Erythroblast (primary cell): ENCODE measurements at places on chromosomes 7 and 10.

DNA sequence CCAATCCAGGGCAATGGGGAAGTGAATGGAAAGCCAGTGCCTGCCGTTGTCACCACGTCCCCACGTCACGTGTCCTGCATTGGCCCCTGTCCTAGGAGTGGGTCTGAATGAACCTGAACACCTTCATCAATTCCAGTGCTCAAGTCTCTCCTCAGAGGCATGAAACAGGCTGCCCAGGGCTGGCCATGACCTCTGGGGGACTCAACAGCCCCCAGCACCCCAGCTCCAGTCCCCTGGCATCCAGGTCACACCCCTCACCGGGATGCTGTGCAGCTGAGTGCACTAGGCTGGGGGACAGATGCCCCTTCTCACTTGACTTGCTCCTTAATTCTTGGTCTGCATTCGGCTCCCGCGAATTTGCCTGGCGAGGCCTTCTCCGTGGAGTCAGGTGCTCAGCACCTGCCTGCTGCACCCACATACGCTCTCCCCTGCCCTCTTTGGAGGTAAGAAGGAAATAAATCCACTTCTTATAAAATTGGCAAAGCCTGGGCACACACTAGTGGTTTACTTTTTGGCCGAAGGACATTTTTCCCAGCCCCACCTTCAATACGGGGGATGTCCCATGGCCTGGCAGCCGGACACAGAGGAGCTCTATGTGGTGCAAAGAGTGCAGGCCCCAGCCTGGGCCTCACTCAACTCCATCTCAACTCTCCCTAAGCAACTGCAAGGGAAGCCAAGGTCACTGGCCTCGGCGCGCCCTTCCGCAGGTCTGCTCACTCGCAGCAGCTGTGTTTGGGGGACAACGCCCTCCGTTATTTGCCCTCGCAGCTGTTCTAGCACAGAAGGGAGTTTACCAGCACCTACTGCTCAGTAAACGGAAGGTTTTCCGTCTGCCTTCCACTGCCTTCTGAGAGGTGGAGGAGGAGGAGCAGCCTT is 77.6 kb upstream of the SHH start:
- no peak for DNase-seq

GRCh38 chr10:35780970-35781642 is 139.0 kb upstream of the FZD8 start:
- DNase-seq, result no peak

DNA sequence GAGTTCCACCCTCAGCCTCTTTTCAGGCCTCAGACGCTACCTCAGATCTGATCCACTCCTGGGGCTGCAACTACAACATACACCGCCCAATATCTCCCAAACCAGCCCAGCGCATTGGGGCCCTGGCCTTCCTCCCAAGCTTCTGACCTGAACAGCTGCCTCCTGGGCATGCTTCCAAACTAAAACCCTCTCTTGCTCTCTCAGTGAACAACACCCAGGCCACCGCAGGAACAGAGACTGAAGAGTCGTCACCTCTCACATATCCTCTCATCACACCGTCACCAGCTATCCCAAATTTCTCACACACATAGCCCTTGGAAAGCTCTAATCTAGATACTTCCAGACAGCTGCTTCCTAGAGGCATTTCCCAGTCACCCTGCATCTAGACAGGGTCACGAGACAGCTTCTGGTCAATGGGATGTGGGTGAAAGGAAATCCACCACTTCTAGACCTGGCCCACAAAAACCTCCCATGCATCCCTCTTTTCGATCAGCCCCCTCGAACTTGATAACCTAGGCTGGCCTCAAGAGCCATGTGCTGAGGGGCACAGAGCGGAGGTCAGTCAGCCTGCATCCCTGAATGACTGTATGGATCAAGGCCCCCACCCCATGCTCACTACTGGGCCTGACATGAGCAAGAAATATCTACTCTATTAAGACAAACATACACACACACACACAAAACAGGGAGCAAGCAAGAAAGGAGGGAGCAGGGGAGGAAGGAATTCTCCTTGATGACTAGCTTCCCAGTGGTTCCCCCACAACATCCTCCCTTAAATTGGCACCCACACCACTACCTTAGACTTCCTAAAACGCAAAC is 1.8 kb downstream of the PARP12 start:
- peak; percentile 83 for DNase-seq

- DNase-seq, result no peak
Observed at GRCh38 chr7:16543456-16543855, 16.8 kb downstream of the LRRC72 start.

DNA sequence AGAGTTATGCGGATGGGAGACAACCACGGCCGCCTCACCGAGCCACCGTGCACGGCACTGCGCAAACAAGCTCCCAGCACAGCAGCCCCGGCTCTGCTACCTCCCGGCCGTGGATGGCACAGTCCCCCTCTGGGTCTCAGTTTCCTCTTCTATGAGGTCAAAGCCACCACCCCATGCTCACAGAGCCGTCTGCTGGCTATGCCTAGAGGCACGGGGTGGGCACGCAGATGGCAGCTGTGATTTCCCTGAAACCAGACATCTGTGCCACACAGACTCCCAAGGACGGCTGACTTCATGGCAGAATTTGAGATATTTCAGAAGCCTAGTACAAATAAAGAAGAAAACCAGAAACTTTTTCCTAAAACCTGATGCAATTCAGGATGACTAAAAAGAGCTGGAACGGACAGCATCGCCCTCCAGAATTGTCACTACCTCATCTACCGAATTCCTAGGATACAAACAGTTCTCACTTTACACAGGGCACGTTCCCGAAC is 73.2 kb downstream of the AMZ1 start:
- no peak for DNase-seq

- no peak for DNase-seq
Observed at GRCh38 chr10:58431903-58432302, 46.7 kb downstream of the TFAM start.

- DNase-seq, result no peak
Observed at GRCh38 chr7:23687011-23687410, 7.0 kb downstream of the FAM221A start.

GRCh38 chr10:125531465-125531864 is 151.5 kb downstream of the TEX36 start:
- no peak for DNase-seq

GRCh38 chr10:93462881-93463280 is 19.3 kb downstream of the MYOF start:
- no peak for DNase-seq

DNA sequence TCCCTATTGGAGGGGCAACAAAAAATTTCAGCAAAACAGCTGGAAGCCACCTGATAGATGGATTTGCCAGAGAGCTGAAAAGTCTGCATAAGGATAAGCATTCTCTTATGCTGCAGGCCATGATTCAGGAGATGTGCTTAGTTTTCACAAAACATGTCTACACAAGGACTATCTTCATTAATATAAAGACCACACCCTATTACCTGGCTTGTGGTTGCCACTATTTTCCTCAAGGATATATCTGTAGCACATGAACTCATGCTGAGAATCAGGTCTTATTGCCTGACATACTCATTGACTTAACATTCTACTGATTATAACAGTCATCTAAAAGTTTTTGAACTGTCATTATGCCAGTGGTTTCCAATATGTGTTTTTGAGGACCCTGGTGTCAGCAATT is 7.1 kb upstream of the COL17A1 start:
- no peak for DNase-seq

- peak; percentile 5 for DNase-seq
Observed at GRCh38 chr7:21293771-21294170, 134.1 kb upstream of the SP4 start.

GRCh38 chr10:94036766-94037033 is 43.0 kb downstream of the PLCE1 start:
- DNase-seq, result no peak

DNA sequence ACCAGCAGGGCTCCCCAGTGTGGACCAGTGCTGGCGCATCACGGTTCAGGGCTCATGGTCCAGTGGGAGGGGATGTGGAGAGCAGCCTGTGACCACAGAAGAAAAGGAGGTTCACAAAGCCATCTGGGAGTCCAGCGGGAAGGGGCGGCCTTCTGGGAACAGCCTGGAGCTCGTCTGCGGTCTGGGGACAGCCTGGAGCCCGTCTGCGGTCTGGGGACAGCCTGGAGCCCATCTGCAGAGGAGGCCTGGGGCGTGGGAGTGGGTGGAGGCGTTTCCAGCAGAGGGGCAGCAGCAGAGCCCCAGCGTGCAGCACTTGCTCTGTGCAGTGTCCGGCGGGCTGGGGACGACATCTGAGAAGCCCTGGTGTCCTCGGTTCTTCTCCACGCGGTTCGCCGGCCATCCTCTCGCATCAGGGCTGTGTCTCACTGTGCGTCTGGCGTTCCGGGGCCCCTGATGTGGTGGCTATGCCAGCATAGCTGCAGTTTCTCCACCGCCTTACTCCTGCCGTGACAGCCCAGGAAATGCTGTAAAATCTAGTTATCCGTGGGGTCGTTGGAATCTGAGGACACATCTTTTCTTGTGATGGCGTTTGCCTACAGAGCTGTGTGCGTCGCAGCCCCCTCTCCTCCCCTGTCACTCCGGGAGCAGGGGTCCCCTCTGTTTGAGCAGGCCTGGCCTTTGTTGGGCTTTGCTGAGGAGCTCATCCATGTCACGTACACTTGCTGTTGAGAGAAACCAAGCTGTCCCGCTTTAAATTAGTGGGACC is 104.6 kb downstream of the INPP5A start:
- no peak for DNase-seq

GRCh38 chr7:139798892-139799291 is 21.1 kb upstream of the HIPK2 start:
- no peak for DNase-seq

GRCh38 chr10:47256751-47257336 is 43.2 kb upstream of the GDF10 start:
- DNase-seq, result no peak

- DNase-seq, result no peak
Observed at GRCh38 chr7:44967571-44968446, 11.0 kb downstream of the MYO1G start.

DNA sequence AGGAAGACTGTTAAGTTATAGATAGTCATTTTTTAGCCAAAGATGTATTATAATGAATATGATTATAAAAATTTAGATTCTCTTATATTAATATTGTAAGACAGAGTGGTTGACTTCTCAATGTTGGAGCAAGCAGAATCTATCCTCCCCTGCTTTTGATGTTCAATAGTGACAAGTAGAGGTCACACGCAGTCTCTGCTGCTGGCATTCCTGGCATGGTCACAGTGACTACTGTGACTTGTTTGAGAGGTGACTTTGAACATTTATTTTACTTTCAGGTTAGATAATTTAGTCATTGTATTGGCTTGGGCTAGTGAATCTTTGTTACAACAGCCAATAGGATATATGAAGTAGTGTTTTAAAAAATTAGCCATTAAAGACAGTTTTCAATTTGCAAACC is 13.7 kb upstream of the CD36 start:
- no peak for DNase-seq

GRCh38 chr10:69786791-69787190 is 14.9 kb upstream of the COL13A1 start:
- no peak for DNase-seq

DNA sequence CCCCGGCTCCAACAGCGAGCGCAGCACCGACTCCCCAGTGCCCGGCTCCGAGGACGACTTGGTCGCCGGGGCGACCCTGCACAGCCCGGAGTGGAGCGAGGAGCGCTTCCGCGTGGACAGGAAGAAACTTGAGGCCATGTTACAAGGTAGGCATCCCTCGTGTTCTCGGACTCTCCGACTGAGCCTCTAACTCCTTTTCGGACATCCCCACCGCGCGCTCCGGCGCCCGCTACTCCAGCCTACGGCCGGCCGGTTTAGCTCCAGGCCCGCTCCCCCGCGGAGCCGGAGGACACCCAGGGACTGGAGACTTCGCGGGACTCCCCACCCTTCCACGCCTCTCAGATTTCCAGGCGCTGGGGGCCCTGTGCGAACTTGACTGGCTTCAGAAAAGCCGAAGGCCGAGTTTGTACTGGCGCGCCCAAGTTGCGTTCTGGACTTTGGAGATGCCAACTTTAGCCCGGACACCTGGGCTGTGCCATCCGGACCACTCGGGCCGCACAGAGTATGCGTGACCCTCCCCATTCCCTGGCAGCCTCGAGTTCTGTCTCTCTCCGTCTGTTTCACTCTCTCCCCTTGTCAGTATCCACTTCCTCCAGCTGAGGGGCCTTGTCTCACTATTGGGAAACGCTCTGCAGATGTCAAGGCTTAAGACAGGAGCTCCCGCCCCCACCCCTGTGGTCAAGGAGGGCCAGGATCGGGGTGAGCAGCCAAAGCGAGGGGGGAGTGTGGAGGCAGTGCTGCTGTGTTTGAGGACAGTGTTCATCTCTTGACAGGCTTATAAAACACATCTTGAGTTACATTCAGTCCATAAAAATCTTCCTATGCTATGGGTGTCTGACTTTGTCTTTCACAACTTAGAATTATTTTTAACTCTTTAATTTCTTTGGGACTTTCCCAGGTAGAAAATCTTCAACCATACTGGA is 777 bp downstream of the BICC1 start:
- DNase-seq, result no peak

DNA sequence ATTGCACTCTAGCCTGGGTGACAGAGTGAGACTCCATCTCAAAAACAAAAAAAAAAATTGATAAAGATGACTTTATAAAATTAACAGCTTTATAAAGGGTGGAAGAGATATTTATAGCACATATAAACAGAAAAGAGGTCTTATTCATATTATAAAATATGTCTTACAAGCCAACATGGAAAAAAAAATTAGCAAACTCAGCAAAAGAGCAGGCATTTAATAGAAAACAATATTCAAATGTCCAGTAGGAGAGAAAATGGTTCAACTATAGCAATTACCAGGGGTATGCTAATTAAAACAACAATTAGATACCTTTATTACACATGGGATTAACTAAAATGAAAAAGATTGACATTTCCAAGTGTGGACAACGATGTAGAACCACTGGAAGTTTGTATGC is 929.1 kb downstream of the REEP3 start:
- DNase-seq, result no peak

- no peak for DNase-seq
Observed at GRCh38 chr10:93553482-93554315, 12.8 kb upstream of the FFAR4 start.

DNA sequence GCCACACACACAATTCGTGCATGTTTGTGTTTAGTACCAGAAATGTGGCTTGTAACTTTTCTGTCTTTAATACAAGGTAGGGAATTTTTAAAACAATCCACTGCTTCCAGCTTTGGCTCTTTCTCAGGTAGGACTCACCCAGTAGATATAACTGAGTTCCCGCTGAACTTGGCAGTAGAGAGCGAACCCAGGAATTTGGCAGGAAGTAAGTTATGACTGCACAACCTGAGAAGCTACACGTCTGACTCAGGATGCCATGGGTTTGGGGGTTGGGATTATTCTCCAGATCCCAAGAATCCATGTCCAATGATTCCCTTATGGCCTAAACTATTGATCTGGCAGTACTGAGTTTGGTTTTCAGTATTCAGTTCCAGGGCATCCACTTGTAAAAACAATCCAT is 499.7 kb downstream of the CALN1 start:
- DNase-seq, result no peak
